ENCODE measurements at places on chromosomes 2 and 18. TPM values are rescaled to one million over a fixed set of nuclear protein-coding genes. Genes with fewer than 3 reads are reported as not detected.

DNA sequence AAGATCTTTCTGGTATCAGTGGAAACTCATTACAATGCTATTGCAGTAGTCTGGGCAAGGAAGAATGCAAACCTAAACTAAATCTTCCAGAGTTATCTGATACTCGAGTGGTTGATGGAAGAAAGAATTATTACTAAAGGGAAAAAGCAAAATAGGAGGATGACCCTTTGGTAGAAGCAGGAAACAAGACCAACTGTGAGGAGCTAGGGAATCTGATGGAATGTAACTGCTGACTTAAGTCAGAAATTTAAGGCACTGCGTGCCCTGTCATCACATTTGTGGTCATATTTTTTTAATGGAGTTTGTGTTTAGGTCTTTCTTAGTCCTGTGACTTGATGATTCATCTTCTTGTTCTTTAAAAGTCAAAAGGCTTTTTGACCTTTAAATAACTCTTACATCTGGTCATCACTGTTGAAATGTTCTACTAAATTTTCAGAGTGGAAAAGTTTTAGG lies 36.5 kb upstream of the ARMC9 start:
- peaks cover 5% of the 10 kb centered on the region for H3K36me3 ChIP-seq
- H3K27me3 ChIP-seq = no peaks in the 10 kb centered on the region
- peaks cover 9% of the 10 kb centered on the region for H3K4me1 ChIP-seq
- H3K27ac ChIP-seq = peak overlapping the region; percentile 55

DNA sequence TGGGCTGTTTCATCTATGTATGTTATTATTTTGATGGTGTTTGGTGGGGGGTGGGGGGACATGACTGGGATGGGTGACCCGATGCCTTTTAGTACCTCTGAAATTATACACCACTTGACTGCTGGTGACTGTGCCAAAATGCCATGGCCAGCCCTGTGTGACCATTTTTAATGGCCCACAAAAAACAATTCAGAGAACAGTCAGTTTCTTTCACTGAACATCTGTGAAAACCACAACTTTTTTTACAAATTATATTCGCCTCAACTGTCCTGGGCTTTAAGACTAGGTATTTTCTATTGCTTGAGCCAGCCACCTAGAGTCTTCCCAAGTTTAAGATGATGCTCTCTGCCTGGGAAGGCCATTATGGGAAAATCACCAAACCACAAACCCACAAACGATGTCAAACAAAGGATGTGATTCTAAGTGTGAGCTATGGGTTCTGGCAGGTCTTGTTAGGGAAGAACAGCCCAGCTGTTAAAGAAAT lies 33.9 kb downstream of the FN1 start:
- H3K27me3 ChIP-seq = no peaks in the 10 kb centered on the region
- no peak overlapping the region for H3K4me3 ChIP-seq
- peaks cover 31% of the 10 kb centered on the region for H3K36me3 ChIP-seq
- peaks cover 8% of the 10 kb centered on the region for H3K4me1 ChIP-seq

The HOXD12 gene
- total RNA-seq = not detected

The KCNS3 gene
- 47.3 TPM for total RNA-seq

The KYNU gene
- 16.0 TPM for total RNA-seq

GRCh38 chr2:196160101-196160500 lies 11.3 kb downstream of the STK17B start:
- H3K4me3 ChIP-seq = no peak overlapping the region
- H3K27ac ChIP-seq = peak overlapping the region; percentile 45
- peak; percentile 71 for DNase-seq

DNA sequence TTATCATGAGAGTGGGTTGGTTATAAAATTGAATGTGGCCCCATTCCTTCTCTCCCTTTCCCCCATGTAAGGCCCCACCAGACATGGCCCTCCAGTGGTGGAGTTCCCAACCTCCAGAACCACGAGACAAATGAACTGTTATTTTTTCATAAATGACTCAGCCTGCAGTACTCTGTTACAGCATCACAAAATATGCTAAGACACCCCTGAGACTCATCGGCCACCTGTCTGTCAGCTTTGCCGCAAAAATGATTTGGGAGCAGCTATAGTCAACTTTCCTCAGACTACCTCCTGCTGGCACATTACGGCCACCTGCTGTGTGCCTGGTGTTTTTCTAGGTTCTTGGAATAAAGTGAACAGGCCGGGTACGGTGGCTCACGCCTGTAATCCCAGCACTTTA lies 21.4 kb upstream of the C1QL2 start:
- H3K27ac ChIP-seq = no peak overlapping the region
- H3K27me3 ChIP-seq = no peaks in the 10 kb centered on the region
- H3K4me3 ChIP-seq = no peak overlapping the region
- no peak for DNase-seq
- no peaks in the 10 kb centered on the region for H3K36me3 ChIP-seq

DNA sequence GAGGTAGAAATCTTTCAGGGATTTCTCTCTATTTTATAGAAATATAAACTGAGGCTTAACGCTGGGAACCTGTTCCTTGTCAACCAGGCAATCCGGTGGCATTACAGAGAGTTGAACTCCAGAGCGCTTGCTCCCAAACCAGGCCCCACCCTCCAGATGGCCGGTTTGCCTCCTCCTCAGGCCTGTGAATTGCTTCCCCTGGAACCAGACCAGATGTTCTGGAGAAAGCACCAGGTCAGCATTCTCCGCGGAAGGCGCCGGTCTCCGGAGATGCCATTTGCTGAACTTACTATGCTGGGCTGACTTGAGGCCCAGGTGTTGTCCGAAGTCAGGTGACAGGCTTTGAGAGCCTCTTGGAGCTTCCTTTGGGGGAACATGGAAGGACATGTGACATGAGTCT lies 17.2 kb downstream of the TNP1 start:
- no peaks in the 10 kb centered on the region for H3K4me1 ChIP-seq
- H3K27me3 ChIP-seq = no peaks in the 10 kb centered on the region
- H3K27ac ChIP-seq = no peak overlapping the region
- no peak for DNase-seq
- H3K4me3 ChIP-seq = no peak overlapping the region

- H3K27ac ChIP-seq = no peak overlapping the region
- DNase-seq = no peak
- H3K27me3 ChIP-seq = no peaks in the 10 kb centered on the region
- H3K36me3 ChIP-seq = no peaks in the 10 kb centered on the region
- peaks cover 4% of the 10 kb centered on the region for H3K4me1 ChIP-seq
These were observed 92.3 kb upstream of the CTDP1 start for GRCh38 chr18:79587226-79587741.

DNA sequence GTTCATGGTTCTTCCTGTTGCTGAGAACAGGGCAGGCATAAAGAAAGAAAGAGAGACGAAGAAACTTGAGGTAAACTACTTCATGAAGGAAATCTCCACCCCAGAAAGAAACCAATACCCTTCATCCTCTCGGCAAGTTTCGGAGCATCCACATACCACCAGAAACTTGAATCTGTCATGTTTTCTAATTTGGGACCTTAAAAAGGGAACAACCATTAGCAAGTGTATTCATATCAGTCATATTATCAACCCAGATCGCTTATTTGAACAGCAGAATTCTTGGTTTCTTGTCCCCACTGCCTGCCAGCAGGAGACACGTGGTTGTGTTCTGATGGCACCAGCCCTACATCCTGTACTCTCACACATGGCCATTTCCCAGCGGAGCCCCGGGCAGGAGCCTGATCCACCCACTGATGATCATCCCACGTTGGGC lies 53.2 kb upstream of the FZD7 start:
- H3K4me1 ChIP-seq = no peaks in the 10 kb centered on the region
- H3K36me3 ChIP-seq = no peaks in the 10 kb centered on the region
- H3K27ac ChIP-seq = no peak overlapping the region
- DNase-seq = no peak
- no peak overlapping the region for H3K4me3 ChIP-seq

GRCh38 chr2:61774351-61774750 lies 79.5 kb downstream of the FAM161A start:
- no peaks in the 10 kb centered on the region for H3K27me3 ChIP-seq
- no peaks in the 10 kb centered on the region for H3K4me1 ChIP-seq
- no peak for DNase-seq
- H3K36me3 ChIP-seq = no peaks in the 10 kb centered on the region
- H3K27ac ChIP-seq = no peak overlapping the region
- H3K4me3 ChIP-seq = no peak overlapping the region

Measured in upper lobe of left lung (tissue), 6 donors.